CD4-positive, alpha-beta T cell treated with Interleukin-6 at 100 ng/mL for 8 hours (primary cell): ENCODE measurements at places on chromosomes 11 and 22.
A peak's percentile ranks its signal among the peaks of the same experiment; 100 is the strongest.

DNA sequence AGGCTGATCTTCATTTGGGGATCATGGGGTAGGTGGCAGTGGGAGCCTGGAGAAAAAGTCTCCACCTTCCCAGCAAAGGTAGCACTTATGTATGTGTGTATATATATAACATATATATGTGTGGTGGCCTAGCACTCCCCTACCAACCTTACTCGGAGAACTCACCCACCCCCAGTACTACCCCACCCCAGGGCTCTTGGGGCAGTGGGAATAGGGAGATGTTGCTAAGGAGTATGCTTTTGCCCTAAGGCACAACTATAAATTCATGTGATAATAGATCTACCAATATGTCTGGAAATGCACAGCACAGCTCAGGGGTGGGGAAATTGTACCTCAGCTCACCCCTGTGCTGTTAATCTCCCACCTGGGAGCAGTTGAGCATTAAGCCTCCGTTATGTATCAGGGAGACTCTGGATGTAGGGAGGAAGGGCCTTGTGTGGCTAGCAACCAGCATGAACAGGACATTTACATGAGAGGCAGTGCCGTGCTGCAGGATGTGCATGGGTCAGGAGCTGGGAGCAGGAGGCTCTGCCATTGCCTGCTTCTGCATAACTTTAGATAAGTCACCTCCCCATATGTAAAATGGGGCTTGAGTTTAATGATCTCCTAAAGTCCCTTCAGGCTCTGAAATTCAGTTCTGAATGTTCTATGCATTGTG lies 57.3 kb downstream of the C11orf91 start:
- no peak for DNase-seq

- DNase-seq = no peak
Measured at GRCh38 chr11:111878385-111878848, 548 bp downstream of the FDXACB1 start.

- no peak for DNase-seq
Measured at GRCh38 chr11:69000391-69000790, 12.7 kb downstream of the MRGPRF start.

GRCh38 chr22:17903564-17904295 lies 120.6 kb downstream of the MICAL3 start:
- no peak for DNase-seq

GRCh38 chr11:110293389-110293788 lies 3.0 kb downstream of the RDX start:
- no peak for DNase-seq

GRCh38 chr11:30426781-30427180 lies 103.9 kb downstream of the ARL14EP start:
- no peak for DNase-seq

DNA sequence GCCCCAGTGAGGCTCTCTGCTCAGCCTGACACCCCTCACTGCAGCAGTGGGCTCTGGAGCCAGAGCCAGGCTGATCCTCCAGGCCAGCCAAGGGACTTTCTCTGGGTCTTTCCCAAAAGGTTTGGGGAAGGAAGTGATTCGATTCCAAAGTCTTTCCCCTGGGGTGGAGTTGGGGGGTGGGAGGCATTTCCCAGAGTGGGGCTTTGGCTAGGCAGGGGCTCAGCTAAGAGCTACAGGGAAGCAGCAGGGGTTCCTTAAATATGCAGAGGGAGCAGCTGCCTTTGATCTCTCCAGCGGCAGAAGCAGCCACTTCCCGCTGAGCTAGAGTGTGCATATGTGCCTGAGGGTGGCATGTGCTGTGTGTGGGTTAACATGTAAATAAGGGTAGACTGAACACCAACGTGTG lies 192.9 kb downstream of the INSC start:
- DNase-seq = no peak

GRCh38 chr11:102047305-102047924 lies at the start of gene CFAP300:
Gene CFAP300 (plus strand): TSS chr11:102047437. CDS start chr11:102047471, 34 bp downstream.
- DNase-seq = peak; percentile 10

DNA sequence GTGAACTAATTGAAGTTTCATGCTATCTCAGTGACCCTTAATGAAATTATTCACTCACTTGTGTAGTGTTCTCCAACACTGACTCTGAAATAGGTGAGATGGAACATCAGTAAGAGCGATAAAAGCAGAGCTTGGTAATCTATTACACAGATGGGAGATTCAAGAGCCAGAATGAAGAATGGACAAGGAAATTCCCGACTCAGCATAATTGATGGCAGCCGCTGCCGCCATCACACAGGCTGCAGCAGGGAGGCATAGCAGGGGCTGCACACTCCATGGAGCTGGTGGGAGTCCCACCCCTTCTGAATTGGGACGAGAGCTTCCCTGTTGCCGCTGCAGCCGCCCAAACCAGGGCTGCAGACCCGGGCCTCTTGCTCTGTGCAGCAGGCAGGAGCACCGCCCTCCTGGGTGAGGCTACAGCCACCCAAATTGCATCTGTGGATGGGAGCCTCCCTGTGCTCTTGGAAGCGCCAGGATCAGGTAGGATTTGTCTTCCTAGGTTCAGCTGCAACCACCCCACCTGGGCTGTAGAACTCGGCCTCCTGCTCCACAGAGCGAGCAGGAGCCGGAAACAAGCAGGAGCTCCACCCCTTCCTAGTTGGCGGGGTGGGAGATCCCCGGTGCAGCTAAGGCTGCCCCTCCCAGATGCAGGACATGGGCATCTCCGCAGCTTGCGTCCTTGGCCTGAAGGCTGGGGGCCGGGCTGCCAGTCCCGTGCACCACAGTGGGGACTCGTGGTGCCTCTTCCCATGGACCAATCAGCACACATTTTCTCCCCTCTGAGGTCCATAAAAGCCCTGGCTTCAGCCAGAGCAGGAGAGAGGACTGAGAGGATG lies 535.1 kb upstream of the LUZP2 start:
- DNase-seq = no peak

- no peak for DNase-seq
Measured at GRCh38 chr11:31812383-31813381, 1.6 kb upstream of the PAX6 start.

GRCh38 chr11:2691991-2692875 lies 7.6 kb downstream of the KCNQ1OT1 start:
- no peak for DNase-seq

GRCh38 chr11:131430473-131431208 lies 60.2 kb downstream of the NTM start:
- DNase-seq = no peak

DNA sequence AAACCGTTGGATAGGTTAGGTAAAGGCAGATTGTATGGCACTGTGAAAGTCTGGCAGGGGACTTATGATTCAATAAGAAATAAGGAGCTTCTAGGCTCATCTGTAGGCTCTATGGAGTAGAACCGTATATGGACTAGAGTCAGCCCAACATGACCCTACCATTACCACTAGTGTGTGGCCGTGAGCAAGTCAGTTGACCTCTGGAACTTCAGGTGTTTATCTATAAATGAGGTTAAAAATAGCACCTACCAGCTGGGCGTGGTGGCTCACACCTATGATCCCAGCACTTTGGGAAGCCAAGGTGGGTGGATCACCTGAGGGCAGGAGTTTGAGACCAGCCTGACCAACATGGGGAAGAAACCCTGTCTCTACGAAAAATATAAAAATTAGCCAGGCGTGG lies 4.4 kb downstream of the HINFP start:
- DNase-seq = no peak

DNA sequence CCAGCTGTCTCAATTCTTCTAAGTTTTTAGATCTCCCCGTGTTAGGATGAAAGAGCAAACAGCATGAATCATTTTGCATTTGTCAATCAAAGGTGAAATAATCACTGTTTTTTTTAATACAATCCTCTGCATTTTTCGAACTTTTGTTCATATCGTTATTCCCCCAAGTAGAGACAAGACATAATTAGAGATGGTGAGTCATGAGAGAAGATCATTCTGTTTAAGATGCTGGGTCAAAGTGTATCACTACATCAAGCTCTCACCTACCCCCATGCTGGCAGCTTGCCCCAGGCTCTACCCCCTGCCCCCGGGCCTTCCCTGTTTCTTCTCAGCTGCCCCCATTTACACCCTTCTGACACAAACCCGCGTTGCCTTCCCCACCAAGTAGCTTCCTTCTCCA lies 30.5 kb upstream of the MYO18B start:
- no peak for DNase-seq

DNA sequence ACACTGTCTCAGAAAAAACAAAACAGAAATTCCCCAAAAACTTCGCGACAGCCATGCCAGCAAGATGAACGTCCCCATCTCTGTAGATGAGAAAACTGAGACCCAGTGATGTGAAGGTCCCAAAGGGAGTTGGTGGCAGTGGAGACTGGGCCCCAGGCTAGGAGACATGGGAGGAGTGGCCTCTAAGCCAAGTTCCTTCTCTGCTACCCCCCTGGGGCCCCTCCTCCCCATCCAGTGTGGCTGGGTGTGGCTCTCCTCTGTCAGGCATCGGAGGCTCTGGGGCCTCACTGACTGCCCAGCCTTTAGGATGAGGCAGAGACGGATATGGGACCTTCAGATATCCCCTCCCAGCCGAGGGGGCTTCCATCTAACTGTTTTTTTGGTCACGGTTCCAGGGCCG lies 9.8 kb downstream of the RELT start:
- no peak for DNase-seq
